Trophoblast cell (in vitro differentiated cells and primary cell): ENCODE measurements at places on chromosomes 4 and X.

DNA sequence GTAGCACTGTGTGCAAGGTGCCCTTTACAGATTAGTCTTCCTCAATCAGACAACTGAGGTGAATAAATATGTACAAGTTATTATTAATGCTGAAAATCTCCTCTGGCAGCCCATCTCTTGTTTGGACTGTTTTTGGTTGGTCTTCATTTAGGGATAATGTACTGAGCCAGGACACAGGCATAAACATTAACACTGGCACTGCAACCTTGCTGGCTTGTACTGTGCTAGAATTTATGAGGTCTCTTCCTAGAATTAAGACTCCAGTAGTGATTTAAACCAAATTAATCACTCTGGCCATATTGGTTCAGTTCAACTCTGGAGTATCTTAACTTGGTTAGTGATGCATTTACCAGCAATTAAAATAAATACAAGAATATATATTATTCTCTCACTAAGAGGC lies 244.7 kb upstream of the GK2 start:
- no peak for DNase-seq
- H3K4me1 ChIP-seq: no peaks in the 10 kb centered on the region
- H3K27me3 ChIP-seq: no peaks in the 10 kb centered on the region
- no peaks in the 10 kb centered on the region for H3K36me3 ChIP-seq

- no peak overlapping the region for H3K27ac ChIP-seq
- no peaks in the 10 kb centered on the region for H3K36me3 ChIP-seq
- no peak for DNase-seq
- no peak overlapping the region for H3K4me3 ChIP-seq
- H3K4me1 ChIP-seq: no peaks in the 10 kb centered on the region
Observed at GRCh38 chr4:93710847-93711430, 117.6 kb upstream of the ATOH1 start.

- H3K27me3 ChIP-seq: no peaks in the 10 kb centered on the region
- no peak overlapping the region for H3K27ac ChIP-seq
- no peak overlapping the region for H3K4me3 ChIP-seq
- H3K36me3 ChIP-seq: no peaks in the 10 kb centered on the region
- no peaks in the 10 kb centered on the region for H3K4me1 ChIP-seq
- DNase-seq: no peak
Observed at GRCh38 chrX:2538031-2538757, 37.4 kb upstream of the DHRSX start.

DNA sequence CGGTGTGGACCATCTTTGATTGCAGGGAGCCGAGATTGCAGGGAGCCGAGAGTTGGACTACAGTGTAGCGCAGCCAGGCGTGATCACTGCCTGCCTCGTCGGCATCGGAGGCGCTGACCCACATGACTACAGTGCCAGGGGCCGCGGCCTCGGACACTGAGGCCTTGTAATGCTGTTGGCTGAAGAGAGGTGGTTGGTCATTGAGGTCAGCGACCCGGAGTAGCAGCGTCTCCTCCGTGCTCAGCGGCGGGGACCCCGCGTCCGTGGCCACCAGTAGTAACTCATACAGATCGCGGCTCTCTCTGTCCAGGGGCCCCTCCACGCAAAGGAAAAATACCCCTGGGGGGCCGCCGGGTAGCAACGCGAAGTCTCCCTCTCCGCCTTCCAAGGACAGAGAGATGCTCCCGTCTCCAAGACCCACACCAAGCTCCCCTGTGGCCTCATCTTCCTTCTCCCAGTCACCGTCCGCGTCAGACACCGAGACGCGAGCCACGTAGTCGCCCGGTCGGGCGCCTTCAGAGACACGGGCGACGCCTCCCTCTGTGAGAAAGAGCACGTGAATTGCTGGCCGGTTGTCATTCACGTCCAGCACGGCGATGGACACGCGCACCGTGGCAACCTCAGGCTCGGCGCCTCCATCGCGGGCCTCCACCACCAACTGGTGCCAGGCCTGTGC lies 1.9 kb downstream of the DCHS2 start:
- no peak overlapping the region for H3K4me3 ChIP-seq
- no peak for DNase-seq
- no peak overlapping the region for H3K27ac ChIP-seq
- peaks cover 38% of the 10 kb centered on the region for H3K27me3 ChIP-seq
- H3K36me3 ChIP-seq: no peaks in the 10 kb centered on the region

GRCh38 chrX:132738951-132739350 lies 219.5 kb downstream of the HS6ST2 start:
- H3K27ac ChIP-seq: no peak overlapping the region
- no peaks in the 10 kb centered on the region for H3K27me3 ChIP-seq
- DNase-seq: no peak
- no peaks in the 10 kb centered on the region for H3K4me1 ChIP-seq
- H3K36me3 ChIP-seq: no peaks in the 10 kb centered on the region
- no peak overlapping the region for H3K4me3 ChIP-seq
